ENCODE measurements at places on chromosomes 7 and 10.

DNA sequence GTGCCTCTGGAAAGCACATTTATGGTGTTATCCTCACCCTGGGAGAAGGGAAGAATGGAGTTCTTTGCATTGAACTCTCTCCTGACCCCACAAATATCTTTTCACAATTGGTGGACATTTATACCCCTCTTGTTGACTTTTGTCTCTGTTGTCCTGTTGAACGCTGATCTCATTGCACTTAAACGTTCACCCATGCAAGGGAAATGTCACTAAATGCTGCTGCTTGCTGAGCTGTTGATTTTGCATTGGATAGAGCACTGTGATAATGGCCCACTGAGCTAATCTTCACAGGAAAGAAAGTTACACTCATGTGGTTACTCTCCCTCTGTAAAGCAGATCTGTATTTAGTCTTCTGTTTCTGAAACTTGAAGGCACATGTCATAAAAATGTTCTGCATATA is 133.4 kb downstream of the FZD1 start:
- DNase-seq = no peak

DNA sequence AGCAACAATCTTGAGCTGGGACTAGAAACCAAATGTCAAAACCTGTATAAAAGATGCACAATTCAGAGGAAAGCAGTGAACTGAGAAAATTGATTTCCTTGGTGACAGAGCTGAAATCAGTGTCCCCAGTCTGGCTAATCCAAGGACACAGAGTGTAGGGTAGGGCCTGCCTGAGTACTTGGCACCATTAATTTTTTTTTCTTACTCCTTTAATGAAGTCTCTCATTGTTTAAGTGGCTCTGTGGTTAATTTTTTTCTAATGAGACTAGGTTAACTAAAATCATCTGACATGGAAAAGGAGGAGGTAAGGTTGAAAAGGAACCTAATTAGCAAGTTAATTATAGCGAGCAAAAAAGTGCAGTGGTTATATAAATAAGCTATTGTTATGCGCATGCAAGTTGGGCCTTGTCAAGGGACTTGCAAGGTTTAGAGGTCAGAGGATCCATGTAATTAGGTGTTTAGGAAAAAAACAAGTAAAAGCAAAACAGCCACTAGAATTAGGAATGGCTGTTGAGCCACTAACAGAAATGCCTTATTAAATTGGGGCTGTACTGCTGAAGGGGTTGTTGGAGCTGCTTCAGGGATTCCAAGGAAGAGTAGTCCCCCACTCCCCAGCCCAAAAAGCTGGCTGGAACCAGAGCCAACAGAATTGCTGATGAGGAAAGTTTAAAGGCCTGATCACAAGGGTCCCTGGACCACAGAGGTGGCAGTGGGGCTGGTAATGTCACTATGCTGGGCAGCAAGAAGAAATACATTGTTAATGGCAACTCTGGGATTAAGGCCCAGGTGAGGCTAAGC is 58.9 kb upstream of the STRIP2 start:
- no peak for DNase-seq

DNA sequence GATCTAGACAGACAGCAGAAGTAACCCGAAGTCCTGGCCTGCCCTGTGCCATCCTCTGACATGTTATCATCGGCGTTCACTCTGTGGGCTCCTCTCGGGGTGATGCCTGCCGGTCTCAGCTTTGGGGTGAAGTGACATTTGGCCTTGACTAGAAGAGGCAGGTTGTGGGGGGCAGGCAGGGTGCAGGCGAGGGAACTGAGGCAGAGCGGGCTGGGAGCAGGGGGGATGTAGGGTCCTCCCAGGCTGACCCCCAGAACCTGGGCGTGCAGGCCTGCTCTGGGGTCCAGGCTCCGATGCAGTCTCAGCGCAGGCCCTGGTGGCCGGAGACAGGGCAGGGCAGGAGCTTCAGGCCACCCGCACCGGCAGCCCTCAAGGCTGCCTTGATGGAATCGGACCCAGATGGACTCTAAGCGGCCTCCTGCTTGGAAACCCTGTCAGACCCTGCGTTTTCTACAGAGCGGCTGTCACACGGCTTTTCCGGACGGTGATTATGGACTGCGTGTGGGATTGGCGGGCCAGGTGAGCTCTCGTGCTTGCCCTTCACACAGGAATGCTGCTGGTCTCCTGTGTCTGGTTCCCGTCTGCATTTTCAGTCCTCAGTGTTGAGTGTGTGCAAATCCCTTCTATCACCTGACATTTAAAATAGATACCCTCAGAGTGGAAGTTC is 842 bp upstream of the JAKMIP3 start:
- no peak for DNase-seq

- no peak for DNase-seq
Observed at GRCh38 chr10:128031216-128031615, 95.0 kb downstream of the MKI67 start.

- no peak for DNase-seq
Observed at GRCh38 chr10:109939315-109939961, 16.1 kb upstream of the XPNPEP1 start.

DNA sequence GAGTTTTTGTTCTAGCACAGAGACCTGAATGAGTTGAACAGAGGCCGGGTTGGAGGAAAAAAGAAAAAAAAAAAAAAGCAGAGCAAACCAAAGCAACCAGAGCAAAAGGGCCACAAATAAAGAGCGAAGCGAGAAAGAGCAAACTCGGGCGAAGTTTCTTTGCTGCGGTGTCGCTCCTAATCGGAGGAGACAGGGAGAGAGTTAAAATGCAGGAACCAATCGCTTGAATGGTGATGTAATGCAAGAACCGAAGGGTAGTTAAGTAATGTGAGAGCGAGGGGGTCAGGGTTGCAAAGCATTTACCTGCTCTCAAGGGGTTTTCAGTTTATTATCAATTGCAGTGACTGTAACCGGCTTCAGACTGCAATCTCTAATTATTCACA is 271.7 kb downstream of the TRIL start:
- no peak for DNase-seq

- no peak for DNase-seq
Observed at GRCh38 chr10:69248117-69248730, 28.1 kb downstream of the HKDC1 start.

DNA sequence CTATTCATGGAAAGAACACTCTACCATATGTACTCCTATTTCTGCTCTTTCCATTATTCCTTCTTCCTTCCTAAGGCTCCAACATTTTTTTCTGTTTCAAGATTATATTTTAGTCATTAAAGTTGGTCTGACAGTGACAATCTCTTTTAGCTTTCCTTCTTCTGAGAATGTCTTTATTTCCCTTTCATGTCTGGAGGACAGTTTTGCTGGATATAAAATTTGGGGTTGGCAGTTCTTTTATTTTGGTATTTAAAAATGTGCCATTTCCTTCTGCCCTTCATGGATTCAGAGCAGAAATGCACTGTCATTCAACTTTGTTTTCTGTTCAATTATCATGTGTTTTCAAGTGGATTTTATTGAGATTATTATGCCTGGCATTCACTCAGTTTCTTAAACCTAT is 53.1 kb downstream of the VSTM4 start:
- DNase-seq = no peak

- no peak for DNase-seq
Observed at GRCh38 chr7:103373866-103374643, 26.6 kb downstream of the PSMC2 start.

GRCh38 chr10:119401671-119402395 is 140.7 kb downstream of the RGS10 start:
- DNase-seq = no peak

DNA sequence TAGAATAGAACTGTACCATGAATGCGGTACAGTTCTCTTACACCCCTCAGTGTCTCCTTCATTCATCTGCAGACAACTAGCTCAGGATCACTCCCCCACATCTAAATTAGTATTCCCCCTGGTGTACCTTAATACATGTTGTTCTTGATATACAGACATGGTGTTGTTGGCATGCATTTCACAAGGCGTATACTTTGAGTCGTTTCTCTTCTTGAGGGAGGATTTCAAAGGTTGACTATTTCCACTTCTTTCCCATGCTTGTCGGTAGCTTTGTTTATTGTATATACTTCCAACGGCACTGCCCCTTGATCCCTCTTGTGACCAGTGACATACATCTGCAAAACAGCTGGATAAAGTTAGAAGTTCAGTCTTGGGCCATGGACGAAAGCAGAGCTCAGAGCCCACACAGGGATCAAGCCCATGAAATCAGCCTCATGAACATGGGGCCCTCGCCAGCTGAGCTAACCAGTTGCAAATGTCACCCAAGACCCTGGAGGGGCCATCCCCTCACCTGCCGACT is 8.6 kb downstream of the CPA4 start:
- DNase-seq = no peak

DNA sequence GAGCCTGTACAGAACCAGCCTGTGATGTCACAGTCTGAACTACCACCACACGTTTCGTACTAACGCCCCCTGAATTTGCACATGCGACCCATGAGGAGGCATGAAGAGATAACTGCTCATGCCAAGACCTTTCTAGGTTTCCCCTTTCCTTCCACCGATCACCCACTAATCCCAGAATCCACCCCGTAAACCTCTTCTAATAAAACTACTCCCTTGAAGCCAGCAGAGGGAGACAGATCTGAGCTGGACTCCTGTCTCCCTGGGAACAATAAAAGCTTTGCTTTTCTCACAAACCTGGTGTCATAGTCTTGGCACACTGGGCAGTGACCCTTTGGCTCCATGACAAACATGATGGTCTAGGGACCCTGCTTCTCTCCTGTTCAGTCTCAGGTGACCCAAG is 144.5 kb downstream of the FRMD4A start:
- no peak for DNase-seq

DNA sequence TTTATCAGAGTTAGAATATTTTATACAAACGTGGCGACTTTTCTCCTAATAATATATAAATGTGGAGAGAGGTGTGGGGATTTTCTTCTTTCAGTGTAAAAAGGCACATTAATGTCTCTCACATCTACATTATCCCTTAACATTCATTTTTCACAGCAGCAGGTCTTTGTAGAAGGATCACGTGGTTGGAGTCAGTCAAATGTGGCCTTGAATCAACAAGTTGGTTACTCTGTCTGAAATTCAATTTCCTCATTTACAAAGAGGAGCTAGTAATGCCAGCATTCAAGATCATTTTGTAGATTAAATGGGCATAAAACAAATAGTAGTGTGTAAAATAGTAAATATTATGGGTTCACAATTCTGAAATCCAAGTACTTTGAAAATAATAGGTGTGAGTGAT is 183.1 kb upstream of the SEMA3E start:
- DNase-seq = no peak

DNA sequence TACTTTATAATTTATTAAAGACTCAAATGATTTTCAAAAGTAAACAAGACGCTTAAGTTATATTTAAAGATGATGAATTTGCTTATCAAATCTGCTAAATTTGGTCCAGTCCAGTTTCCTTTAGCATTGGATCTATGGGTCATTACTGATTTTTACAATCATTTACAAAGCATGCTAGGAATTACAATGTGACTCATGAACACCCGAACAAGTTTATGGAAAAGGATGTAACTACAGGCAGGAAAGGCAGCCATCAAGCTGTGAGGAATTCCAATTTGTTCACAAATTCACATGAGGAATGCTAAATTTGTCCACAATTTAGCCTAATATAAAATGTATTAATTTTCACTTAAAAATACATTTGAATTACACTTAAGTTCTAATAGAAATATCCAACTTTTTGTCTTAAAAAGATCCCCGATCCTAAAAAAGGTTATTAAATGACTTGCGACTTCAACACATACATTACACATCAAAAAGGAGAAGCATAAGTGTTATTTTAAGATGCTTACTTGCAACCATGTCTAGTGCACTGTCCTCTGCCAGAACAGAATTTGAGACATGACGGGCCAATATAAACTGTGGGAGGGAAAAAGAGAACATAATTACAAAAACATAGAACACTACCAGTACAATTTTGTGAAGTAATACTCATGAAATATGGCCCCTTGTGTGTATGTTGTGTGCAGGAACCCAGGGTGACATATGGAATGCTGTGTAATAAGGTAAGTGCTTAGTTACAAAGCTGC is 194.2 kb upstream of the SLC26A5 start:
- DNase-seq = no peak

DNA sequence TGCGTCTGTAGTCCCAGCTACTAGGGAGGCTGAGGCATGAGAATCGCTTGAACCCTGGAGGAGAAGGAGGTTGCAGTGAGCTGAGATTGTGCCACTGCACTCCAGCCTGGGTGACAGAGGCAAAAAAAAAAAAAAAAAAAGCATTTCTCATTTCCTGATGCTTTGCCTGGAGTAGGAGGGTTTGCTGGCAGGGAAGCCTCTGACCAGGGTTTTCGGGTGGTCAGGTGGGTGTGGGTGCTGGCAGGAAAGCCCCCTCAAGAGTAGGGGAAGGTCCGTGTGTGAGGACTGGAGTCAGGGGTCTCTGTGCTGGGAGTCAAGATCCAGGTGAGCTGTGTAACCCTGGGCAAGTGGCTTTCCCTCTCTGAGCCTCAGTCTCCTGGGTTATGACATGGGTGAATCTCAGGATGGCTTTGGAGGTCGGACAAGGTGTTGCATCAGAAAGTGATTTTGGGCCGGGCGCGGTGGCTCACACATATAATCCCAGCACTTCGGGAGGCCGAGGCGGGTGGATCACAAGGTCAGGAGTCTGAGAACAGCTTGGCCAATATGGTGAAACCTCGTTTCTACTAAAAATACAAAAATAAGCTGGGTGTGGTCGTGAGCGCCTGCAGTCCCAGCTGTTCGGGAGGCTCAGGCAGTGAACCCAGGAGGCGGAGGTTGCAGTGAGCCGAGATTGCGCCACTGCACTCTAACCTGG is 3.2 kb downstream of the AMZ1 start:
- no peak for DNase-seq

GRCh38 chr7:15905251-15906040 is 219.0 kb upstream of the MEOX2 start:
- DNase-seq = no peak

- DNase-seq = no peak
Observed at GRCh38 chr7:99024066-99024465, 119.8 kb downstream of the SMURF1 start.

DNA sequence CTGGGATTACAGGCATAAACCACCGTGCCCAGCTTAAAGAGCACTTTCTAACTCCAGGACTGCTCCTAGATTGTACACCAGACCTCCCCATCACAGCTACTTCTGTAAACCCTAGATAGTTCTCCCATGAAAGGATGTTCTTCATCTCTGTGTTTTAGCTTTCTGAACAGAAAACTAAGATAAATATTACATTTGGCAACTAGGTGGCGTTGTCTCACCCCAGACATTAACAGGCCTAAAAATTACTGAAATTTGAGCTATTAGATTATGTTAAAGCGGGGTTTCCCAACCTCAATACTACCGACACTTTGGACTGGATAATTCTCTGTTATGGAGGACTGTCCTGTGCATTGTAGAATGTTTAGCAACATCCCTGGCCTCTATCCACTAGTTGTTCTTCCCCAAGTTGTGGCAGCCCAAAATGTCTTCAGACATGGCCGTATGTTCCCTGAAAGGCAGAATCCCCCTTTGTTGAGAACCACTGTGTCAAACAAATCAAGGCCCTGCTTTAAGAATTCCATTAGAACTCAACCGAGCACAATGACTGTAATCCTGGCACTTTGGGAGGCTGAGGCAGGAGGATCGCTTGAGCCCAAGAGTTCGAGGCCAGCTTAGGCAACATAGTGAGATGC is 19.1 kb downstream of the ATOH7 start:
- no peak for DNase-seq

DNA sequence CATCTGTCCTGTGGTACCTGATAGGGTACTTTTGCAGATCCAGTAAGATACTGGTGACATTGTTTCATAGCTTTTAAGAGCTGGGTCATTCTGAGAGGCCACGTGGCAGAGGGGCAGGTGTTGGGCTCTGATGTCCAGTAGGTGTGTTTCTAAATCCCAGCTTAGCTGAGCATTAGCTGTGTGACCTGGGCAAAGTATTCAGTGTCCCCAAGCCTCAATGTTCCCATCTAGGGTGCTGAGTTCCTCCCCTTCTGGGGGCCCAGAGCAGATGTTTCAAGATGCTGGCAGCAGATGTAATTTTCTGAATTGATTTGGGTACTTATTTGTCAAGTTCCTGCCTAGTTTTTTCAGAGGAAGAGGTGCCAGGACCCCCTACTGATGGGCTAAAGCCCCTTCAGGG is 52.9 kb downstream of the NEURL1 start:
- no peak for DNase-seq

Measured in activated T-cell treated with anti-CD3 and anti-CD28 coated beads for 1 hour (primary cell).